Uterus (tissue), 4 donors: ENCODE measurements at places on chromosomes 13 and 19. TPM values are rescaled to one million over a fixed set of nuclear protein-coding genes. Genes with fewer than 3 reads are reported as not detected.

GRCh38 chr13:98688373-98688772 is 64.1 kb downstream of the SLC15A1 start:
- no peaks in the 10 kb centered on the region for H3K27me3 ChIP-seq
- no peak overlapping the region for H3K27ac ChIP-seq
- H3K36me3 ChIP-seq = no peaks in the 10 kb centered on the region
- no peak for DNase-seq
- H3K4me3 ChIP-seq = no peak overlapping the region

- H3K27me3 ChIP-seq = no peaks in the 10 kb centered on the region
- no peak overlapping the region for H3K4me3 ChIP-seq
- no peak overlapping the region for H3K27ac ChIP-seq
- no peaks in the 10 kb centered on the region for H3K36me3 ChIP-seq
- no peak for DNase-seq
- H3K4me1 ChIP-seq = no peaks in the 10 kb centered on the region
Observed at GRCh38 chr13:105773863-105774538, 761.5 kb downstream of the EFNB2 start.

GRCh38 chr13:61144301-61144700 is 271.3 kb downstream of the PCDH20 start:
- no peak for DNase-seq
- no peak overlapping the region for H3K27ac ChIP-seq
- no peaks in the 10 kb centered on the region for H3K27me3 ChIP-seq
- H3K4me1 ChIP-seq = no peaks in the 10 kb centered on the region
- H3K36me3 ChIP-seq = no peaks in the 10 kb centered on the region

- no peak overlapping the region for H3K4me3 ChIP-seq
- no peaks in the 10 kb centered on the region for H3K27me3 ChIP-seq
- H3K4me1 ChIP-seq = no peaks in the 10 kb centered on the region
- H3K36me3 ChIP-seq = no peaks in the 10 kb centered on the region
- DNase-seq = no peak
Observed at GRCh38 chr19:34269081-34269480, 14.7 kb downstream of the GARRE1 start.

- H3K4me1 ChIP-seq = no peaks in the 10 kb centered on the region
- H3K27ac ChIP-seq = peak overlapping the region; percentile 92
- H3K36me3 ChIP-seq = no peaks in the 10 kb centered on the region
- H3K4me3 ChIP-seq = peak overlapping the region; percentile 60
Observed at GRCh38 chr19:18002347-18002850, 5.6 kb upstream of the ARRDC2 start.

Gene LYPD3
- not detected for total RNA-seq

Gene ZNF229
- total RNA-seq = 1.5 TPM

DNA sequence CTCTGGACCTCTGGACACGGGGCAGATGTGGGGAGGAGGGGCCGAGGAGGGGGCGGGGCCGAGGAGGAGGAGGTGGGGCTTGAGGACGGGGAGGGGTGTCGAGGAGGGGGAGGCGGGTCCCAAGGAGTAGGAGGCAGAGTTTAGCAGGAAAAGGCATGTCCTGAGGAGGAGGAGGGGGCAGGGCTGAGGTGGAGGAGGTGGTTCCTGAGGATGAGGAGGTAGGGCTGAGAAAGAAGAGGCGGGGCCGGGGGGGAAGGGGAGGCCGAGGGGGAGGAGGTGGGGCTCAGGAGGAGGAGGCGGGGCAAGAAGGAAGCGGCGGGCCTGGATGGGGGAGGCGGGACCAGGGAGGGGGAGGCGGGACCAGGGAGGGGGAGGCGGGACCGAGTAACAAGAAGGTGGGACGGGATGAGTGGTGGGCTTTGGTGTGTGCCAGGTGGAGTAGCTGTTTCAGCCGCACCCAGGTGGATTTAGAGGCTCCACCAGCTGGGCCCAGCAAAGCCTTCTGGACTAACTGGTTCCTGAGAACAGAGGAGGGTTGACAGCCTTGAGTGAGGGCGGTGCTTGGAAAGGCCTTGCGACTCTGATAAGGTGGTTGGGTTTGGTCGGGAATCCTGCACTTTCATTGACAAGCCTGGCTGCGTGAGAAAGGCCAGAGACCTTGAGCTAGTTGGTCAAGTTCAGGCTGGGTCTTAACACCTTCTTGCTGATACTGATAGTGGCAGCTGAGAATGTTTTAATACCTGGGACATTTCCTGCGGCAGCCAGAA is 7.7 kb downstream of the TECR start:
- no peak overlapping the region for H3K4me3 ChIP-seq
- DNase-seq = peak; percentile 79
- H3K27ac ChIP-seq = no peak overlapping the region
- H3K4me1 ChIP-seq = no peaks in the 10 kb centered on the region
- H3K27me3 ChIP-seq = no peaks in the 10 kb centered on the region

GRCh38 chr19:44748426-44749254 is at the start of gene BCL3:
Gene BCL3 (plus strand): TSS chr19:44748708. CDS start chr19:44748791, 83 bp downstream.
- H3K36me3 ChIP-seq = no peaks in the 10 kb centered on the region
- DNase-seq = peak; percentile 65
- no peaks in the 10 kb centered on the region for H3K27me3 ChIP-seq
- peak within 1 kb of the TSS; percentile 91 for H3K27ac ChIP-seq
